Pancreas (tissue), 10 donors: ENCODE measurements at places on chromosomes 7 and 10. TPM values are rescaled to one million over a fixed set of nuclear protein-coding genes. Genes with fewer than 3 reads are reported as not detected.
A peak's percentile ranks its signal among the peaks of the same experiment; 100 is the strongest.

DNA sequence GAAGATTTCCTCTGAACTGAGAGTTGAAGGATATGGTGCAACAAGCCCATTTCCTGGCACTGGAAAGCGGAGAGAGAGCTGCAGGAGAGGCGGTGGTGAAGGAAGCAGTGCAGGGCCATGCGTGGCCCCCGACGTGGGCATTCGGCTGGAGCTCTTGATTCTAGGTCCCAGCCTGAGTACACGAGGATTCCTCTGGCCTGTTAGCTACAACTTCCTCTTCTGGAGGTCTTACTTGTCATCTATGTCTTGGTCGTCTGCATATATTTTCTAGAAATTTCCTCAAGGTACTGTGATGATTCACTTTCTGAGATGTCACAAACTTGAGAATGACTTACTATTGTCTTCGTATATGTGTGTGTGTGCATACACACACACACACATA, 59.2 kb upstream of the JAZF1 start:
- H3K4me1 ChIP-seq: no peaks in the 10 kb centered on the region
- no peak overlapping the region for H3K4me3 ChIP-seq
- no peak overlapping the region for H3K27ac ChIP-seq
- H3K27me3 ChIP-seq: no peaks in the 10 kb centered on the region

CUL1 gene
- 13.5 TPM for total RNA-seq

DNA sequence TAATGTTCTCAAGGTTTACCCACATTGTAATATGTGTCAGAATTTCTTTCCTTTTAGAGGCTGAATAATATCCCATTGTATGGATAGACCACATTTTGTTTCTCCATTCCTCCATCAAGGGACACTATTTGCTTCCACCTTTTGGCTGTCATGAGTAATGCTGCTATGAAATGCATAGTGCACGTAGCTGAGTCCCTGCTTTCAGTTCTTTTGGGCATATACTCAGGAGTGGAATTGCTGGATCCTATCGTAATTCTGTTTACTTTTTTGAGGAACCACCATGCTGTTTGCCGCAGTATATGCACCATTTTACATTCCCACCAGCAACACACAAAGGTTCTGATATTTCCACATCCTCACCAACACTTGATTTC, 60.0 kb downstream of the PRF1 start:
- H3K4me3 ChIP-seq: no peak overlapping the region
- DNase-seq: no peak
- no peaks in the 10 kb centered on the region for H3K4me1 ChIP-seq
- peaks cover 3% of the 10 kb centered on the region for H3K36me3 ChIP-seq
- no peaks in the 10 kb centered on the region for H3K27me3 ChIP-seq

PDLIM1 gene
- total RNA-seq: 49.0 TPM

CAMK2B gene
- 1.8 TPM for total RNA-seq

GNGT1 gene
- total RNA-seq: not detected

DNA sequence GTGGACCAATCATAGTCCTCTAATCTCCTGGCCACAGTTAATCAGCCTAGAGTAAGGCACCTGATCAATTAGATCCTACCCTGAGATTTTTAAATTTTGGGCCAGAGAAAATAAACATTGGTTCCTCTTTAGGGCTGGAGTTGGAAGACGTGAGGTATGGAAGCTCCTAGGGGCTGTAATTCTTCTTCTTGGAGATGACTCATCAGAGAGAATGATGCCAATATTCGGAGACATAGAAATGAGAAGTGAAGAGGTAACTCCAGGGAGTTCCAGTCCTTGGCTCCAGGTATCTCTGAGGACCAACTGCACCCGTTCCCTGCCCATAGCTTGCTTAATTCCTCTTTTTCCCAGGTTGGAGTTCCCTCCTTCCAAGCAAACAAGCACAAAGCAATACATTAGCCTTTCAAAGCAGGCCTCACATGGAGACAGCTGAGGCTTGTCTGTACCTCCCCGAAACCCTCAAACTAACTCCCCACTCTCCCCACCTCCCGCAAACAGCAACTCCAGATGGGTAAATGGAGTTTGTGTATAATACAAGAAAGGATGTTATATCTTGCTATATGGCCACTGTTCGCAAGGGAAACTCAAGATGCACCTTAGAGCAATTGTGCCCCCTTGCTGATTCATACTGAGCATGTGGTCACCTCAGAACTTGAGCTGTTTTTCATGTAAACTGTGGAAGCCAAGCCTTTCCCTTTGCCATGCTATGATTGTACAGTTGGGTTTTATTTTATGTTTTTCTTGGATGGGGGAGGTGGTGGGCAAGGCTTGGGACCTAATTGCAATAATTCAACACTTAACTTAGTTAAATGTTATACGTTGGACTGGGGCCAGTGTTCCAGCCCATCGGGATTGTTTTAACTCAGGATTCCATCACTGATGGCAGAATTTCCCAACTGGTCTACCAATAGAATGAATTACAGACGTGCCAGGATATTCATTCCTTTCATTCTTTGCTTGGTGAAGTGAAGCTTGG, 29.3 kb downstream of the PIK3AP1 start:
- no peak overlapping the region for H3K27ac ChIP-seq
- DNase-seq: no peak
- H3K27me3 ChIP-seq: no peaks in the 10 kb centered on the region
- peaks cover 10% of the 10 kb centered on the region for H3K4me1 ChIP-seq

ADARB2 gene
- total RNA-seq: 3.6 TPM

- no peak for DNase-seq
- no peak overlapping the region for H3K27ac ChIP-seq
- no peaks in the 10 kb centered on the region for H3K36me3 ChIP-seq
- no peaks in the 10 kb centered on the region for H3K27me3 ChIP-seq
- H3K4me3 ChIP-seq: no peak overlapping the region
- H3K4me1 ChIP-seq: no peaks in the 10 kb centered on the region
These were observed 159.9 kb downstream of the MGMT start for GRCh38 chr10:129626796-129627435.

DNA sequence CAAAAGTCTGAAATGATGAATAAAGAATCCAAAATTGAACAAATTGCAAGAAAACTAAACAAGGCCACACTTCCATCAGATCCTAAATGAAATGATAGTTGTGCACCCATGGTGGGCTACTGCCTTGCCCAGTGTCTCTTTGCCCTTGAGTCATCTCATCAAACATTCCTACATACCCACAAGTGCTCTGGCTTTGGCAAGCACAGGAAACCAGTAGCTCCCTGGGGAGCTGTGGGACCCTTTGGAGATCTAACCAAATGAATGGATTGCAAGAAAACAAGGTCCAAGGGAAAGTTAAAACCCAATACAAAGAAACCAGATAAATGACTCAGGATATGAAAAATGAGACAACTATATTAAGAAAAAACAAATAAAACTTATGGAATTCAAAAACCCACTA, 129.8 kb upstream of the TMEM229A start:
- H3K4me1 ChIP-seq: no peaks in the 10 kb centered on the region
- H3K4me3 ChIP-seq: no peak overlapping the region
- no peak overlapping the region for H3K27ac ChIP-seq
- no peak for DNase-seq
- no peaks in the 10 kb centered on the region for H3K27me3 ChIP-seq

SEC23IP gene
- total RNA-seq: 32.8 TPM

- DNase-seq: peak; percentile 22
- H3K36me3 ChIP-seq: no peaks in the 10 kb centered on the region
- H3K27me3 ChIP-seq: no peaks in the 10 kb centered on the region
These were observed 57.4 kb downstream of the PPP1R17 start for GRCh38 chr7:31744294-31744874.

DNA sequence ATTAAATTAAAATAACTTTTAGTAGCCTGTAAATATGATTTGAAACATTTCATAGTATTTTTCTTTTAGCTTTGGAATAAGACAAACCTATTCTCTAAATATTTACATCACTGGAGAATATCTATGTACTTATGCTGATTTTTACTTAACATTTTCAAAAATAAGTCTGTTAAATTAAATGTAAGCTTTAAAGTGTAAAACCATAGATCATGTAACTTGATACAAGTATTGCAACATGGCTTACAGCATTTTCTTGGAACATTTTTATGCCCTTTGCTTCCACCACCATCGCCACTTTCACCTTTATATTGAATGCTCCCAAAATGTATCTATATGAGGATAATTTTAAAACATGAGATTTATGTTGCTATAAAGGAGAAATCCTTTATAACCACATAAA, 427.1 kb downstream of the GFRA1 start:
- no peak overlapping the region for H3K4me3 ChIP-seq
- H3K27me3 ChIP-seq: no peaks in the 10 kb centered on the region
- no peaks in the 10 kb centered on the region for H3K36me3 ChIP-seq
- peaks cover 4% of the 10 kb centered on the region for H3K4me1 ChIP-seq
- no peak for DNase-seq

WIPF3 gene
- 1.4 TPM for total RNA-seq

- H3K4me3 ChIP-seq: no peak overlapping the region
- no peaks in the 10 kb centered on the region for H3K4me1 ChIP-seq
- H3K27ac ChIP-seq: no peak overlapping the region
- no peaks in the 10 kb centered on the region for H3K27me3 ChIP-seq
These were observed 58.2 kb downstream of the SLIT1 start for GRCh38 chr10:97127509-97127908.

DNA sequence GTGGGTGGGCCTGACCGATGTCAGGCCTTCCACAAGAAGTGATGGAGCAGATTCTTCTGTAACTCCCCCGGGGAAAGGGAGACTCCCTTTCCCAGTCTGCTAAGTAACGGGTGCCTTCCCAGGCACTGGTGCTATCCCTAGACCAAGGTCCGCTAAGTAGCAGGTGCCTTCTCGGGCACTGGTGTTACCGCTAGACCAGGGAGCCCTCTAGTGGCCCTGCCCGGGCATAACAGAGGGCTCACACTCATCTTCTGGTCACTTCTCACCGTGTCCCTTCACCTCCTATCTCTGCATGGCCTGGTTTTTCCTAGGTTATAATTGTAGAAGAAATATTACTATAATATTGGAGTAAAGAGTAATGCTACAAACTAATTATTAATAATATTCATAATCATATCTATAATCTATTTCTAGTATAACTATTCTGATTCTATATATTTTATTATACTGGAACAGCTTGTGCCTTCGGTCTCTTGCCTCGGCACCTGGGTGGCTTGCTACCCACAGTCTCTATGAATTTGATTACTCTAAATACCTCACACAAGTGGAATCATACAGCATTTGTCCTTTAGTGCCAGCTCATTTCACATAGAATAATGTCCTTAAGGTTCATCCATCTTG, 1378.7 kb downstream of the XPNPEP1 start:
- no peaks in the 10 kb centered on the region for H3K36me3 ChIP-seq
- no peak overlapping the region for H3K4me3 ChIP-seq
- H3K27me3 ChIP-seq: no peaks in the 10 kb centered on the region
- peak; percentile 85 for DNase-seq

GALNT17 gene
- 2.7 TPM for total RNA-seq

DNA sequence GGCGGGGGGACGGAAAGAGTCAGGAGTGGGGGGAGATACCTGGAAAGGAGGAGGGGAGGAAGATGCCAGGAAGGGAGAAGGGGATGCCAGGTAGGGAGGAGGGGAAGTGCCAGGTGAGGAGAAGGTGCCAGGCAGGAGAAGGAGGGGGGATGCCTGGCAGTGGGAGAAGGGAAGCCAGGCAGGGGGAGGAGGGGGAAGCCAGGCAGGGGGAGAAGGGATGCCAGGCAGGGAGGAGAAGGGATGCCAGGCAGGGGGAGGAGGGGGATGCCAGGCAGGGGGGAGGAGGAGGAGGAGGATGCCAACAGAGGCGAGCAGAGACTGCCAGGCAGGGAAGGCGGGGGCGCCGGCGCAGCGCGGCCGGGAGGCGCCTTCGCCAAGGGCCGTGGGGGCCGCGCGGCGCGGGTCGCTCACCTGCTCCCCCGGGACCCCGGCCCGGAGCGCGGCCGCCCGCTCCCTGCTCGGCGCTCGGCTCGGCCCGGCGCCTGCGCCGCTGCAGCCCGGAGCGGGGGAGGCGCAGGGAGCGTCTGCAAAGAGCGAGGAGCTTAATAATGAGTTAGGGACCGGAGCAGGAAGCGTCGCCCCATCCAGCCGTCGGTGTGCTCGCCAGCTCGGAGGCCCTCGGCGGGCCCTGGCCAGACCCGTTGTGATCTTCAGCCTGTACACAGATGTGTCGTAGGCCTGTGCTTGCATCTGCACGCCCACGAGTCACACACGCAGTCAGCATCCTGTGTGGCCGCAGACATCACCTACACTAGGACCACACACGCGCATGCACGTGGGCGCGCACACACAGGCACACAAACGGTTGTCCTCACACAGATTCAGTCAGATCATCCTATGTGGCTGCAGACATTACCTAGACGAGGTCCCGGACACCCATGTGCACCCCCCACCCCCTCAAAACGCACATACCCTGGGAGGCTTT, 28.4 kb upstream of the SMARCD3 start:
- DNase-seq: peak; percentile 57
- H3K36me3 ChIP-seq: no peaks in the 10 kb centered on the region
- H3K27me3 ChIP-seq: no peaks in the 10 kb centered on the region
- H3K4me3 ChIP-seq: peak overlapping the region; percentile 11
- peaks cover 7% of the 10 kb centered on the region for H3K4me1 ChIP-seq

GRCh38 chr7:91090684-91091083, 173.5 kb upstream of the FZD1 start:
- H3K27ac ChIP-seq: no peak overlapping the region
- H3K4me1 ChIP-seq: no peaks in the 10 kb centered on the region
- DNase-seq: no peak
- H3K4me3 ChIP-seq: no peak overlapping the region

DNA sequence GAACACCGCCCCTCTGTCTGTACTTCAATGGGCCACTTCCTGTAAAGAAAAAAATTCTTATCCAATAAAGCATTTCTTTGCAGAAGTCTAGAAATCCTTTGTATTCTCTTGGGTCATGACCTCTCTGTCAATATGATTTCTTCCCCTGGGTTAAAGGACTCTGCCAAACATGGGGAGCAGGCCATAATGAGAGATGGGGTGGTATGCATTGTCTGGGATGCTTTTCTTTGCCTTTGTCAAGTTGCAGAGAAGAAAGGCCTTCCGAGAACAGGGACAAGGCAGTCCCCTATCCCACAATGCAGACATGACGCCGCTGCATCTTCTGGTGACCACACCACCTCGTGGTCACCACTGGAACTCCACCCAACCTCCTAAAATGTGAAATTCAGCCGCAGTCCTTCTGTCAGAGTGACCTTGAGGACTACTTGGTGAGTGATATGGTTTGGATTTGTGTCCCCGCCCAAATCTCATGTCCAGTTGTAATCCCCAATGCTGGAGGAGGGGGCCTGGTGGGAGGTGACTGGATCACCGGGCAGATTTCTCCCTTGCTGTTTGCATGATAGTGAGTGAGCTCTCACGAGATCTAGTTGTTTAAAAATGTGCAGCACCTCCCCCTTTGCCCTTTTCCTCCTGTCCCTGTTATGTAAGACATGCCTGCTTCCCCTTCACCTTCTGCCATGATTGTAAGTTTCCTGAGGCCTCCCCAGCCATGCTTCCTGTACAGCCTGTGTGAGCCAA, 15.2 kb upstream of the FRMPD2 start:
- no peaks in the 10 kb centered on the region for H3K36me3 ChIP-seq
- H3K27me3 ChIP-seq: no peaks in the 10 kb centered on the region
- no peak overlapping the region for H3K27ac ChIP-seq
- peaks cover 4% of the 10 kb centered on the region for H3K4me1 ChIP-seq
- no peak overlapping the region for H3K4me3 ChIP-seq

DNA sequence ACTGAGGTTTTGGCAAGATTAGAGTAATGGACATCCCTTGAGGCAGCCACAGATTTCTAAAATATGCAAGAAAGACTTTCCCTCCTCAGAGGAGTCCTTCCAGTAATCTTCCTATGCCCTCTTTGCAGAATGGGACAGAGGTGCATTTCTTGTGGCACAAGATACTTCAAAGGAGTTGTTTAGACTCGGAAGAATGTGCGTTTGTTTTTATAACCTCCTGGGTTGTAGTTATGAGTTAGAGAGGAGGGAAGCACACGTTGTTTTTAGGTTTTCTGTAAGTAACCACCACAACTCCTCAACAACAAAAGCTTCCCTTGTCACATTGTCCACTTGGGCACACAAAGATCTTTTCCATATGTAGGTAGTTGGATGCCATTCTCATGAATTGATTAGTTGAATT, 78.1 kb upstream of the GLI3 start:
- no peak for DNase-seq
- no peaks in the 10 kb centered on the region for H3K27me3 ChIP-seq
- H3K27ac ChIP-seq: no peak overlapping the region

LMOD2 gene
- total RNA-seq: not detected
